ENCODE measurements at places on chromosomes 2 and 18. TPM values are rescaled to one million over a fixed set of nuclear protein-coding genes. Genes with fewer than 3 reads are reported as not detected.
A peak's percentile ranks its signal among the peaks of the same experiment; 100 is the strongest.

The SCYGR6 gene
- total RNA-seq: not detected

The FBXO41 gene
- total RNA-seq: 10.0 TPM

DNA sequence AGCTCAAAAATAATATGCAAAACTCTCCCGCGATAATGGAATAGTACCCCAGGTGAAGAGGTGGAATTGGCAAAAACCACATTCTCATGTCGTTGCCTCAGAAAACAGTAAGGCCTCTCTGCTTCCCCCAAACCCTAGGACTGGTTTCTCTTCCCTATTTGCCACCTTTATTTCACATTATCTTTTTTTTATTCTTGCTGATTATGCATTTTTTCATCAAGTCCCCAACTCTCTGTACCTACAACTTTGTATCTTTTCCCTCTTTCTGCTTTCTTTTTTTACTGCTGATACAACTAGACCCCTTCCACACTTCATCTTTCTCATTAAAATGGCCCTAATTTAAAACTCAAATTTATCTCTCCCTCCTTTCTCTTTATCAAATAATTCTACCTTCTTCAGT, 1472.2 kb downstream of the SUCLG1 start:
- DNase-seq: no peak

GRCh38 chr2:104040771-104041170, 813.1 kb upstream of the POU3F3 start:
- DNase-seq: no peak

The KIDINS220 gene
- total RNA-seq: 110 TPM

DNA sequence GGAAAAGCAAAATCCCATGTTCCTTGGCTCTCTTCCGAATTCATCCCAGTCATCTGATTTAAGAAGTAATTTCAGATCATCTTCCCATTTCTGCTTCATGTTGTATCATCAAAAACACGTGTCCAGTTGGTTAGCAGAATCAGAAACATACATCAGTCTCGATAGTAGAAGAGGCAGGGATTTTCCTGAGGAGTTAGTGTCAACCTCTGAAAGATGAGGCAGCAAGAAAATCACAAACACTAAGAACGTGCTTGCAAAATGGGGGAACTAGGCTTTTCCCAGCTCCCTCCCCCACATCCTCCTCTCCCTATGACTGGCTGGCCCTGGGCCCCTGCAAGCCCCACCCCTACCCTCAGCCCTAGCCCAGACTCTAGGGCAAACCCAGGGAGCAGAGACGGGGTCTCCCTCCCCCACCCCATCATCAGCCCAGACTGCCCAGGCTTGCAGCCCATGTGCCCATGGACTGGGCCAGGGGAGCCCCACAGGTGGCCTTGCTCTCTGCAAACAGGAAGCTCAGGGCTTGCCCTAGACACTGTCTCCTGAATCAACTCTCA, 161.0 kb upstream of the ID2 start:
- no peak for DNase-seq

DNA sequence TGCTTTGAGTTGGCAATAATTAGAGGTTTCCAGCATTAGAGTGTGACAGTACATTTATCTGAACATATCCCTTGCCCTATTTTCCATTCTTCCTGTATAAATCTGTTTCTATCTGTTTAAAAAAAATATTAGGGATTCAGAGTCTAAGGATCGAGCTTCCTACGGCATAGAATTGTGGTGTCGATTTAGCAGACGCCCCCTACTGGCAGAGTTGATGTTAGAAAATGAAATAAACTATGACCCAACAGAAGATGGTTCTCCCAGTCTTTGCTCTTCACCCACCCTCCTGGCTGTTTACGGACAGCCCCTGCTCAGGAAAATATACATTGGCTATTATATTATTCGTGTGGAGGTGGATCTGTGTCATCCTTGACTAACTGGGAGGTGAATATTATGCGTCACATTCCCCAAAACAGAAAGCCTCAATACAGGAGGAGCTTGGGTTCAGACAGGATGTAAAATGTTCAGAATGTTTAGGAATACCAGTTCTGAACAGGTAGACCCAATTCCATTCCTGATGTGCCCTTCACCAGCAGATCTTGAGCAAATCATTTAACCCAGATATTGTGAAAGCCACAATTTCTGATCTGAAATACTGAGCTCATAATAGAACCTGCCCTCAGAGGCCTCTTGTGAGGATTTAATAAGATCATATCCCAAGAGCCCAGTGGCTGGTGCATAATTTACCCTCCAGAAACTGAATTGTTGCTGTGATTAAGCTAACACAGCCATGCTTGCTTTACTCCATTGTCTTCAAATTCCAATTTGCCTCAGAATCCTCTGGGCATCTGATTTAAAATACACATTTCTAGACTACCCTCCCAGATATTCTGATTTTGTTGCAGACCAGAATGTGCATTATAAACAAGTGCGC, 10.8 kb upstream of the ERMN start:
- DNase-seq: peak; percentile 40

GRCh38 chr2:198664321-198664720, 793.4 kb downstream of the SATB2 start:
- no peak for DNase-seq

DNA sequence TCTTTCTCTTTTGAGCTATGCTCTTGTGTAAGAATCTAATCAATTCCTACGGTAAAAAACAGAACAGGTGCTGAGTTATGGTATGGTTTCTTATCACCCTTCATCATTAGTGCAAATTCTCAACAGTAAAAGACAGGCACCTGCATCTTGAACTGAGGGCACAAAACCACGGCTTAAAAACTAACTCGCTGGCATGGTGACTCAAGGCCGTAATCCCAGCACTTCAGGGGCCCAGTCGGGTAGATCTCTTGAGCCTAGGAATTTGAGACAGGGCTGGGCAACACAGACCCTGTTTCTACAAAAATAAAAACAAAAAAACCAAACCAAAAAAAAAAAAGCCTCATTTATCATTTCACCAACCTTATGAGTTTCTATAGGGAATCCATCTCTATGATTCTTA, 33.3 kb downstream of the THAP4 start:
- no peak for DNase-seq

- no peak for DNase-seq
Measured at GRCh38 chr2:239590995-239591915, 190.4 kb upstream of the HDAC4 start.

- no peak for DNase-seq
Measured at GRCh38 chr2:210912779-210913178, 356.4 kb downstream of the CPS1 start.

DNA sequence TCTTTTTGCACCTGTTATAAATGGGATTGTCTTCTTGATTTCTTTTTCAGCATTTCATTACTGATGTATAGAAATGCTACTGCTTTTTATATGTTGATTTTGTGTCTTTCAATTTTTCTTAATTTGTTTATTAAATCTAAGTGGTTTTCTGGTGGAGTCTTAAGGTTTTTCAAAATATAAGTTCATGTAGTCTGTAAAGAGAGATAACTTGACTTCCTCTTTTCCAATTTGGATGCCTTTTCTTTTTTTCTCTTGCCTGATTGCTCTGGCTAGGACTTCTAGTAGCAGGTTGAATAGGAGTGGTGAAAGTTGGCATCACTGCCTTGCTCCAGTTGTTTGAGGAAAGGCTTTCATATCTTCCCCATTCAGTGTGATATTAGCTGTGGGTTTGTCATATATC, 28.6 kb upstream of the GALNT5 start:
- no peak for DNase-seq

DNA sequence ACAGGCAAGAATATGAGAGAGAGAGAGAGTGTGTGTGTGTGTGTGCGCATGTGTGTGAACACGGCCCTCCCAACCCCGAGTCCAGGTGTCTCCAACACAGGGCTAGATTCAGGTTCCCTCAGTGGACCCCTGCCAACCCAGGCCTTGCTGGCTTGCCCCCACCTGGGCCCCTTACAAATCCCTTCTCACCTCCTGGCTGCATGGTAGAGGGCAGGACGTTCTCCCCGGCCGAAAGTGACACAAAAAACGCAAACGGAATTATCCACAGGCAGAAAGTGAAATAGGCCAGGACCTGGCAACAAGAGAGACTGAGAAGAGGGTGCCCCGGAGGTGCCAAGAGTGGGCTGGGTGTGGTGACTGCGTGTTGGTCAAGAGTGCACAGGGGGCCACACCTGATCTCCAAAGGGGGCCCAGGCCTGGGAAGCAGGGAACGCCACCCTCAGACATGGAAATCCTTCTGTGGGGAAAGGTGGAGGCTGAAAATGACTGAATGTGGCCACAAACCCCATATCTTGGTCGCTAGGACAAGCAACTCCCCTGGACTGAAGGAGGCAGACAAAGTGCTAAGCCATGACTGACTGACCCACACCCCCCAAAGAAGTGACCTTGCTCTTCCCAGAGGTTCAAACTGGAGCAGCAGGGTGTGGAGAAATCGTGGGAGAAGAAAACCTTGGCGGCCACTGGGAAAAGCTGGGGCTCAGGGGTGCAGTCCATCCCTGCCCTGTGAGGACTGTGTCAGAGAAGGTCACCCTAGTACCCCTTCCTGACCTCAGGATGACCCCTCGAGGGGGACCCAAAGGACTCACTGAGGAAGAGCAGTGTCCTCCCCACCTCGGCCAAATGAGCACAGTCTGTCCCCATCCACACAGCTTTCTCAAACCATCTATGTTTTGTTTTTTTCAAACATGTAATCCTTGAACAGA, 5.7 kb downstream of the TEX261 start:
- DNase-seq: no peak

DNA sequence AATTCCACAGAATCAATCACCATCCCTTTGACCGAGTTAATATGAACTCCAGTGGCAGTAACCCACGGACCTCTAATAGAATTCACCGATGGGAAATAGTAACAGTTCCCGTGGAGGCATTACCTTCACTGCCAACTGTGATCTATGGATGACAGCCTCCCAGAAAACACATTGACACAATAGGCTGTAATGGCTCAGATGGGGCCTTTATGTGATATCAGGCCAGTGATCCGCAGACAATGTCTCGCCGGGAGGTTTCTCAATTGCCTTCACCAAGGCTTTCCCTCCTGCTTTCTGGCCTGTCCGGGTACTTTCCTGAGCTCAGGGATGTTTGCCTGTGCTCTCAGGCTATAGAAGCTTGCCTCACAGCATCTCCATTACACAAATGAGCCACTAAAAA, 34.4 kb upstream of the KLF7 start:
- DNase-seq: no peak

The POTEI gene
- total RNA-seq: not detected

- no peak for DNase-seq
Measured at GRCh38 chr18:1530650-1531049, 626.0 kb downstream of the ADCYAP1 start.

DNA sequence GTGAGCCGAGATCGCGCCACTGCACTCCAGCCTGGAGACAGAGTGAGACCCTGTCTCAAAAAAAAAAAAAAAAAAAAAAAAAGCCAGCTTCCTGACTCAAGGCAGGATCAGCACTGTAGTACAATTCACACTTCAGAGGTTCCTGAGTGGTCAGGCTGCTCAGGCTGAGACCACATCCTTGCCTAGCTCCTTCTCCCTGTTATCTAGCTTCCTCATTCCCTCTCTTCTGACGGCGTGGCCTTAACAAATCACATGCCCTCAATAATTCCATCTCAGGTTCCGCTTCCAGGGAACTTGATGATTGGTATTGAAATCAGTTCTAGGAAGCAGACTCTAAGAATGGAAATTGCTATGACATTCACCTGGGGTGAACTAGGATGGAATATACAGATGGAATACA, 29.8 kb upstream of the KDM3A start:
- no peak for DNase-seq
